ENCODE measurements at places on chromosomes 5 and 9.
A peak's percentile ranks its signal among the peaks of the same experiment; 100 is the strongest.

- no peak for DNase-seq
These were observed 29.4 kb upstream of the TBC1D9B start for GRCh38 chr5:179936976-179937681.

DNA sequence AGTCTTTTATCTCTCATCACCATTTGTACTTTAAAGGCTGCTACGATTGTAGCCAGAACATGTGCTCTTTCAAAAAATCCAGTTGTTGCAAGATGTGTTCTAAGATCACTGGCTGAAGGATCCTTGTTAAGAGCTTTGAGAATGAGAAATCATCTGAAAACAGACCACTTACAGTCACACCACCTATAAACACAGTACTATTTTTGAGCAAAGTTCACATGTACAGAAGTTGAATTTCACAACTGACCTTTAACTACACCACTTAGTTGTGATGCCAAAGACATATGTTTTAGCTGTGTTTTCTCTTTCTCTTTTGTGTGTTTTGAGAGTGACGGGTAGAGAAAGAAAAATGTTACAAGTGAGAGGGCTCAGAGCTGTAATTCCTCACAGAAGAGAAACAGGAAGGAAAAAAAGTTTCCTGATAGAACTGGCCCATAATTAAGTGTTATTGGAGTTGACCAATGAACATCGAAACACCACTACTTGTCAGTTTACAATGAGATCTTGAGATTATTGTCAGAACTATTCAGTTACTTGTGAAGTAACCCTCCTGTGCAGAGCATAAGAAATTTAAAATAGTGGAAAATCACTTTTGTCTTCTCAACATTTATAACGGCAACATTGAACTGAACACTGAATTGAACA lies 245.4 kb downstream of the MLLT3 start:
- DNase-seq = no peak

DNA sequence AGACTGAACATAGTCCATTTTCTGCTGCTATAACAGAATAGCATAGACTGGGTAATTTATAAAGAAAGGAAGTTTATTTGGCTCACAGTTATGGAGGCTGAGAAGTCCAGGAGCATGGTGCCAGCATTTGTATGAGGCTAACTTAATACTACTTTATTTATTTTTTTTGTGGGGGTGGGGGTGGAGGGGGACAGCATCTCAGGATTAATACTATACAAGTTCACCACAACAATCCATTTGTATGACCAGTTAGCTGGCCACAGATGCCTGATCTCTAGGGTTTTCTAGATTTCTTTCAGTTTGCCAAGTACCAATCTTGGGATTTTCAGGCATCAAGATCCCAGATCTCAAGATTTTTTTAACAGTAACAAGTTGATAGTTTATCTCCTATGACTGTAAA lies 20.3 kb downstream of the ANGPTL2 start:
- DNase-seq = no peak

GRCh38 chr5:131355971-131356528 lies 92.2 kb downstream of the CDC42SE2 start:
- no peak for DNase-seq

DNA sequence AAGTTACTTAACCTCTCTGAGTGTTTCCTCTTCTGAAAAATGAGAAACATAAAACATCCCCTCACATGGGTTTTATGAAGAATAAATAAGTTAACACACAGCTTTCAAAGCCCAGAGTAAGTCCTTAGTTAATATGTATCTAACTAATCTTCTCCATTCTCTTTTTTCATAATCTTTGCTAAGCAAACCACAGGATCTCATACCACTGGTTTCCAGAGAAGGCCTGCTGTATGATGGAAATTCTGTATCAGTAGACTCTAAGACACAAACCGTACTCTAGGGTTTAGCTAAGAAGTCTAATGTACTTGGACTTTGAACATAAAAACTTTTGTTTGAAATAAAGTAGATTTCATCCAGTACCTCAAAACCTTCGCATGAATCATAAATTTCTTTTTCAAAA lies 307.9 kb downstream of the SPOCK1 start:
- DNase-seq = no peak

- no peak for DNase-seq
These were observed 81.1 kb downstream of the SERINC5 start for GRCh38 chr5:80174790-80175189.

- DNase-seq = no peak
These were observed 56.1 kb downstream of the IRX2 start for GRCh38 chr5:2695200-2695891.

DNA sequence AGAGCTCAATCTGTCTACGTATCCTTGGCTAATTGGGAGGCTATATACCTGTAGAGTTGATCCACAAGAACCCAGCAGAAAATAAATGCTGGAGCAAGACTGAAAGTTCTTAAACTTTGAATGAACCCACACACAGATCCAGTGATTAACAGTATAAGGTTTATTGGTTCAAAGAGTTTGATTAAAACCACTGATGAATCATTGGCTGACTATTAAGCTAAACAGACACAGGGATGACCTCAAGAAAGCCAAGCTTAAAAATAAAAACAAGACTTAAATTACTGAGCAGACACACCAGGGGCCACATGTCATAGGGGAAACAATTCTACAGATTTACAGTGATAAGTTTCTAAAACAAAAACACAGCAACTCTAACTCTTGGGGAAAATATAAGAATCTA lies 163.6 kb downstream of the SPATA31D1 start:
- no peak for DNase-seq

GRCh38 chr5:8156706-8157105 lies 287.8 kb downstream of the MTRR start:
- DNase-seq = no peak

GRCh38 chr5:57174128-57174889 lies 450 bp downstream of the GPBP1 start:
- peak; percentile 11 for DNase-seq

GRCh38 chr9:130561056-130561455 lies 18.3 kb upstream of the FUBP3 start:
- no peak for DNase-seq

- no peak for DNase-seq
These were observed 21.8 kb upstream of the PRUNE2 start for GRCh38 chr9:76927540-76928240.

DNA sequence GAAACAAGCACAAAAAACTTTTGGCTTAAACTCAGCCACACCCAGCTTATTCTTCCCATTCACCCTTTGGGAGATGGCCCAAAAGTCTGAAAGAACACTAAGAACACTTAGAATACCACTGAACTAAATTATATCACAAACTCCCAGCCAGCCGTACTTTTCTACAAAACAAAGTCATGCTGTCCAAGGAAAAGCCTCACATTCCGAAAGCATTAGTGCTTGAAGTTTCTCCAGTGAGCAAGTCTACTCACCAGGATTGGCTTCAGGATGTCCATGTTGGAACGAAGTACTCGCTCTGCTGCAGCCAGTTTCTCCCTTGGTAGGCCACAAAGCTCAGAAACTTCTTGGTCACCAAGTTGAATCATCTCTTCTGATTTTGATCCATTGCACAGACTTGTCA lies 69.7 kb downstream of the ABCA1 start:
- DNase-seq = no peak
